Suppressor macrophage treated with lipopolysaccharide for 1 hour (primary cell): ENCODE measurements at places on chromosomes 7 and 10.

GRCh38 chr10:77556990-77557601, 80.5 kb downstream of the KCNMA1 start:
- DNase-seq = no peak

- no peak for DNase-seq
Observed at GRCh38 chr7:69613846-69614245, 15.6 kb downstream of the AUTS2 start.

GRCh38 chr7:50229964-50230363, 74.6 kb upstream of the IKZF1 start:
- DNase-seq = peak; percentile 68

DNA sequence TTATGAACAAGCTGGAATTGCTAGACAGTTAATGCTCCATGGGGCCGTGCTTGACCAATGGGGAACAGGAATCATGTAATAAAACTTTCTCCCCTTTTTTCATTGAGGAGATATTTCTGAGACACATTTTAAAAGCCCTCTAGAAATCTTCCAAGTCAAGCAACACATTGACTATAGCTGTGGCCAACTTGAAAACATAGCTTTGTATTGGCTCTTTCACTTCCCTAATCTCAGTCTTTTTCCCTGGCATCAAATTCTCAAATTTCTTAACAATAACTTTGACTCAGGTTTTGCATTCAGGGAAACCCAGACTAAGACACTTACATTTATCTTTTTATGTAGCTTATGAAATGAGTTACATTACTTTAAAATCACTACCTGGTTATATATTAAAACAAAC, 947.1 kb upstream of the MBL2 start:
- DNase-seq = no peak

DNA sequence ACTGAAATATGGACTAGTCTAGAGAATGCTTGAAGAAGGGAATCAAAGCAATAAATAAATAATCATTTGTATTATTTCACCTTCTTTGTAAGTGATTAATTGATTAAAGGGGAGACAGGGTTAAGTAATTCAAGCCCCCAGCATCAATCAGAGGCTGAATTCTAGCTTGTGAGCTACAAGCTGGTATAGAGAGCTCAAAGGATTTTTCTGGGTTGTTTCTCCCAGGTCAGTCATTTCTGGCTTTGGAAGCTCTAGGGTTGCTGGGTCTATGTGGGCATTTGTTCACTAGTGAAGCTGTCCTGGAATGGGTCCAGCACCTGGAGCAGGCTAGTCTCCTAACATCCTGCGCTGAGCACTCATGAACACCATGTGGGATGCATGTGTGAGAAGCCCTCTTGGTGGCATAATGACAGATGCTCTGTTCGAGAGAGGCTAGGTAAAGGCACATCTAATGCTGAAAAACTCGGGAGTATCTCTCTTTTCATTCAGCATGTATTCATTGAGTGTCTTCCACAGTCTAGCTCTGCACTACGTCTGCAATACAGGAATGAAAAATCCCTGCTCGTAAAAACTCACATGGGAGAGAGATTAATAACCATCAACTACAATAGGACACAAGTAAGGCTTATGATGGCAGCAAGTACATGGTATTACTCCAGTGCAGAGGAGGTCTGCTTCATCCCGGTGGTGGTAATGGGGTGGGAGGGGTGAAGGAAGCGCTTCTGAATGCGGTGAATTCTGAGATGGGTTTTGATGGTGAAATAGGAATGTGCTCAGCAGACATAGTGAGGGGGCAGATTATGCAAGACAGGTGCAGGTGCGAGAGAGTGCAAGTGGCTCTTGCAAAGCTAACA, 68.0 kb upstream of the NRP1 start:
- no peak for DNase-seq

GRCh38 chr7:46750321-46750865, 829.3 kb upstream of the IGFBP3 start:
- no peak for DNase-seq

GRCh38 chr10:56585447-56586171, 224.6 kb upstream of the ZWINT start:
- no peak for DNase-seq

- DNase-seq = peak; percentile 28
Observed at GRCh38 chr7:17130281-17131059, 168.0 kb upstream of the AHR start.

GRCh38 chr10:89217057-89217990, 10.2 kb upstream of the CH25H start:
- DNase-seq = peak; percentile 90

DNA sequence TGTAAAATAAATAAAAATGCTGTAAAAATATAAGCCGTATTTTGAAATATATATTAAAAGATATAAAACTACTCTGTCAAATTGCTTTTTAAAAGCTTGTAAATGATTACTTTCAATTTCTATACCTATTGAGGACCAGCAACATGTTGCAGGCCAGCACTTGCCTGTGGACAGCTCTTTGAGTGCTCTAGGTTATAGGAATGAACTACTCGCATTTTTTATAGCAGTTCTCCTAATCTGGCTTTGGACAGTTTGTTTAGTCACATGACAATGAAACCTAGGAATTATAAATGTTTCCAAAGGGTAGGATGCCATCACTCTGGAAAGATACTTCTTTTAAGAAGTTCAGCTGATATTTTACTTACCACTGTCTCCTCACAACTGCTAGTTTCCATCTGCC, 117.7 kb upstream of the PTPRZ1 start:
- DNase-seq = no peak

- peak; percentile 51 for DNase-seq
Observed at GRCh38 chr10:100996678-100997359, 2.8 kb upstream of the LZTS2 start.

DNA sequence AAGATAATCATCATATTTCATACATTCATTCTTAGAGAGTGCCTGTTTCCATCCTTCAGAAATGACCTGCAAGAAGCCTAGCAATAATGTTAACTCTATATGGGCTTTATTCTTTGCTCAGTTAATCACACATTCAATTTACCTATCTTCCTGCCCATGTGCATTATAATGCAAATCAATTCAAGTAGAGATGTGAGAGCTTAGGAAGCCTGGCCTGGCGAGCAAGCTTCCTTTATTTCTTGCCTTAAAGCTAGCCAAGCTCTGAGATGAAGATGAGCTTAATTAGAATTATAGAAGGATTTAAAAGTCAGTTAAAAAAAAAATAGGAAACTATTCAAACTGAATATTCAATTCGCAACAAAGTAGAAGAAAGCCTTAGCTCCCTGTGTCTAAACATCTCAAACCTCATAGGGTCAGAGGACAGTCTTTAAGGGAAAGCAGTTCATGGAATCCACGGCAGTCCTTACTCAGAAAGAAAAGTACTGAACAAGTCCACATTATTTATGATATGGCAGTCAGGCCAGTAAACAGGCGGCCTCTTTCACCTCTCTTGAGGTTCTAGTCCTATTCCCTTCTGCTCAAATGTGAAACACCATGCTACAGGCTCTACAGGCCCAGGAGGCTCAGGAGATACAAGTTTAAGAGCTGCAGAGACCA, 214.1 kb downstream of the TFEC start:
- DNase-seq = no peak

GRCh38 chr10:84348447-84348846, 20.1 kb downstream of the CCSER2 start:
- no peak for DNase-seq

GRCh38 chr7:157807510-157807909, 470.7 kb downstream of the DNAJB6 start:
- no peak for DNase-seq

- no peak for DNase-seq
Observed at GRCh38 chr7:40535678-40536077, 400.9 kb downstream of the SUGCT start.
